Stimulated activated CD8-positive, alpha-beta memory T cell treated with anti-CD3 and anti-CD28 coated beads, Interleukin-7, amount 100 ng/mL, for 1 hour (primary cell): ENCODE measurements at places on chromosomes 12 and 14.

DNA sequence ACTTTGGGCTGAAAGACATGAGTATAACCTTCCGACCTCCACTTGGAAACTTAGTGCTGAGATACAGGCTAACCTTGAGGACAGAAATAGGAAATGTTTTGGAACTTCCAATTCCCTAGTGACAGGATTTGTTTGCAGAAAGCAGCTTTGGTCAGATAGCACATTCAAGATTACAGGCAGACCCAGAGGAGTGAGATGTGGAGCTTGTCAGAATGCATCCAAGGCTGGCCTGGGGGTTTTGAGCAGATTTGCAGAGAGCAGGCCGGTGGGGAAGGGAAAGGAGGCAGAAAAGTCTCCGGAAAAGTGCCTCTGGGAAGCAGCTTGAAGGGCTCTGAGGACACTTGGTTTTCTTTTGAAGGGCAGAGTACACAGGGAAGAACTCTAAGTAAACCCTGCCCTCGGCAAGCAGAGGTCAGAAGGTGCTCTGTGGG, 180.3 kb downstream of the ETV6 start:
- no peak for DNase-seq

DNA sequence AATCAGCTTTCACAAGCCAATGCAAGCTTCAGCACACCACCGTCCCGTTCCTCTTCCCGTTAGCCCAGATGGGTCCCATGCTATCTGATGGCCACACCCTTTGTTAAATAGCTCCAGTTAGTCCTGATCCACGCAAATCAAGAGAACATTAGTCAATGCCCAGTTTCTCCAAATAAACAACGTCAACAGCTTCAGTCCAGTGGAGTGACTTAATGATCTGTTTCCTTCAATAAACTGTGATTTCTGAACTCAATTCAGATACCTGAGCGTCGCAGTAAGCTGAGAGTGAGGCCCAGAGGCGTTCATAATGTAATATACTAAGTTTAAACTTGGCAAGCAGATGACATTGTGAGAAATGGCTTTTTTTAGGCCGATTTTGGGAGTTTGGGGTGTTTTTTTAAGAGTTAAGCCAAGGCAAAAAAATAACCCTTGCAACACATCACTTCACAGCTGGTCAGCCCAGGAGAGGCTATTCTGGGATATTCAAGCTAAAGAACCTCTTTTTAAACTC, 112.3 kb downstream of the ZFP36L1 start:
- no peak for DNase-seq

DNA sequence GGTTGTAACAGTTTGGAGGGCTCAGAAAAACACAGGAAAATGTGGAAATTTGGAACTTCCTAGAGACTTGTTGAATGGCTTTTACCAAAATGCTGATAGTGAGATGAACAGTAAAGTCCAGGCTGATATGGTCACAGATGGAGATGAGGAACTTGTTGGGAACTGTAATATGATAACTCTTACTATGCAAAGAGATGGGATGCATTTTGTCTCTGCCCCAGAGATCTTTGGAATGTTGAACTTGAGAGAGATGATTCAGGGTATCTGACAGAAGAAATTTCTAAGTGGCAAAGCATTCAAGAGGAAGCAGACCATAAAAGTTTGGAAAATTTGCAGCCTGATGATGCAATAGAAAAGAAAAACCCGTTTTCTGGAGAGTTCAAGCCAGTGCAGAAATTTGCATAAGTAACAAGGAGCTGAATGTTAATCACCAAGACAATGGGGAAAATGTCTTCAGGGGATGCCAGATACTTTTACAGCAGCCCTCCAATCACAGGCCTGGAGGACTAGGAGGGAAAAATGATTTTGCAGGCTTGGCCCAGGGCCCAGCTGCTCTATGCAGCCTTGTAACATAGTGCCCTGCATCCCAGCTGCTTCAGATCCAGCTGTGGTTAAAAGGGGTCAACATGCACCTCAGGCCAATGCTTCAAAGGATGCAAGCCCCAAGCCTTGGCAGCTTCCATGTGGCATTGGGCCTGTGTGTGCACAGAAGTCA, 572.7 kb upstream of the ATP2B1 start:
- DNase-seq, result no peak

DNA sequence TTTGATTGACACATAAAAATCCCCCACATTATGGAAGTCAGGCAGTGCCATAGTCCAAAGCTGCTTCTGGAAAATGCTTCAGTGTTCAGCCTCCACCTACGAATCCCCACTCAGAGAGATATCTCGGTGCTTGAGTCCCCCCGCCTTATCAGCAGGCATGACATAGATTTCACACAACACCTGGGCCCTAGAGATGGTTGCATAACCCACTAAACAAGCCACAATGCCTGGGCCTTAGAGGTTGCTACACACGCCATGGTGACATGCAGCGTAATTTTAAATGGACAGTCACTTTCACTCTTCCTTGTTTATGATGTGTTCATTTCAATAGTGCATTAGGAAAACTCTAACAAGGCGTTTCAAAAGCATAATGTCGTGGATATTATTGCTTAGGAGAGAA, 38.0 kb downstream of the CCDC60 start:
- DNase-seq, result no peak
